ENCODE measurements at places on chromosomes 3 and 15.

DNA sequence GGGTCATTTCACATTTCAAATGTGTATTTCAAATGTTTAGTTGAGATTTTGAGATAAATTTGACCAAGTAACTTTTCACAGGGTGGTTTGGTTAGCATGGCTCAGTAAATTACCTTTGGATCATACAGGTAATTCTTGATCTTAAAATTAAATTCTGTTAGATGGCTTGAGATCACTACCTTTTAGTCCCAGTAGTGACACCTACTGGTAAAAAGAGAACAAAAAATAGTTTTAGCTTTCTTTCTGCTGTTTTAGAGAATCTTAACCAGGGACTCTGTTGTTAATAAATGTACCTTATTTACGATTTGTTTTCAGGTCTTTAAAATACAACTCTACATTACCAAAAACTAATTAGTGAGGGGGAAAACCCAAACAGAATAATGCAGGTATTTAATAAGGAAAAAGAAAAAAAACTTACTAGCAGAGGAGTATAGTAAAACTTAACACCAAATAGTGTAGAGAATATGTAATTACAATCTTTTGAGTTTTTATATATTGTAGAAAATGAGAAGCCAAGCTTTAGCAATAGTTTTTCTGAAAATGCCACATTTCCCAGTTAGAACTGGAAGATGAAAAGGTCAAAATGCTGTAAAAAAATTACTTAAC, 620.3 kb upstream of the AGTR1 start:
- DNase-seq: peak; percentile 11

- DNase-seq: no peak
Observed at GRCh38 chr15:56985856-56986255, 67.4 kb downstream of the TCF12 start.

DNA sequence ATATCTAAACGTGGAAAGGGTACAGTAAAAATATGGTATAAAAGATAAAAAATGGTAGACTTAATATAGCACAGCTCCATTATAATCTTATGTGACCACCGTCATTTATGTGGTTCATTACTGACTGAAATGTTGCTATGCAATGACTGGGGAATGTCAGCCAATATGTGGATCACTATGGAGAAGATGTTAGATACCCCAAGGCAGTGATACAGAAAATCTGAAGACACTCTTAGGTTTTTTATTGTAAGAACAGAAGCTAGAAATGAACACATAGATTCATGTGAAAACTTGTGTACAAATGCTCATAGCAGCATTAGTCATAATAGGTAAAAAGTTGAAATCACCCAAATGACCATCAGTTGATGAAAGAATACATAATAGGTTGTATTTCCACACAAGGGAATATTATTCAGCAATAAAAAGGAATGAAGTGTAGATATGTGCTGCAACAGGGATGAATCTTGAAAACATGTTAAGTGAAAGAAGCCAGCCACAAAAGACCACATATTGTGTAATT, 18.4 kb downstream of the MEF2A start:
- DNase-seq: no peak

- no peak for DNase-seq
Observed at GRCh38 chr3:177396733-177397132, 199.5 kb upstream of the TBL1XR1 start.

DNA sequence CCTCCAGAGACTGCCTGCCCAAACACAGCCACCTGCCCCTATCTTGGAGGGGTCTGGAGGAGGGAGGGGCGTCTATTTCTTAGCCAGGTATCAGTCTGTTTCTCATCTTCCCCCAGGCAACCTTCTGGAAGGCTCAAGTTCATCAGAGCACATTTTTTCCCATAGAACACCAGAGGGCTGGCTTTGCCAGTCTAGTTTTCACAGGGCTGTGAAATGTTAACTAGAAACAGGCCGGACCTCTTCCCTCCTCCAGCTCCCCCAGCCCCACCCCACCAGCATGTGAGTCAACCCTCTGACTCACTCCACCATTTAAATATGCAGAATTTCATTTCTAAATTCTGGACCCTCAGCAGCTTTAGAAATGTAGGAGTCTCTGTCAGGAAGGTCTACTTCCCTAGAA, 66.9 kb downstream of the SLCO2A1 start:
- DNase-seq: peak; percentile 87

DNA sequence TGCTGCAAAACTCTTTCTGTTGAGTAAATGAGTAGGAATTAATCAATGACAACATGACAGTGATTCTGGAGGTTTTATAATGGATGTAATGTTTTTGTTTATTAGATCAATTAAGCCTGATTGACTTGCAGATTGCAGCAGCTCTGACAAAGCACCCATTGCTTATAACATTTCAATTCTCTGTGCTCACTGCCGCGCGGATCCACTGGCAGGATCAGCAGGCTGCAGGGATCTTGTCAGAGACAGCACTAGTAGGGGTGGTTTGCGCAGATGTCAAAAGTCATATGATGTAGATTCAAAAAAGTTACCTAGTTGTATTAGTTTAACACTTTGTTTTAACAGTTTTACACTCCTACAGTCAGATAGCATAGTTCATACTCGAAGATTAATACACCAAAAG, 93.4 kb downstream of the MBNL1 start:
- DNase-seq: no peak

- DNase-seq: no peak
Observed at GRCh38 chr3:123019161-123019560, 8.4 kb downstream of the SEMA5B start.

- peak; percentile 46 for DNase-seq
Observed at GRCh38 chr15:89781891-89782618, 5.9 kb downstream of the MESP2 start.

DNA sequence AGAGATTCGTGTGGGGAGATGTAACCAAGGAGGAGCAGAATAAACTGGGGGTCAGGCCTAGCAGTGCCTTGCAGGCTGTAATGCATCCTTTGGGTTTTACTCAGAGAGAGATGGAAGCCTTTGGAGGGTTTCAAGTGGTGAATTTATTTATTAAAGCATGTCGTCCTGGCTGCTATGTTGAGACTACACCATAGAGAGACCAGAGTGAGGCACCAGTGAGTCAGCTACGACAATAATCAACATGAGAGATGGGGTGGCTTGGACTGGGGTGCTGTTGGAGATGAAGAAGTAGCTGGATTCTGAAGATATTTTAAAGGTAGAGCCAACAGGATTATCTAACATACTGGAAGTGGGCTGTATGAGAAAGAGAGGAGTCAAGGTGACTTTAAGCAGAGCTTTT, 335.3 kb upstream of the ARHGEF26 start:
- DNase-seq: no peak

DNA sequence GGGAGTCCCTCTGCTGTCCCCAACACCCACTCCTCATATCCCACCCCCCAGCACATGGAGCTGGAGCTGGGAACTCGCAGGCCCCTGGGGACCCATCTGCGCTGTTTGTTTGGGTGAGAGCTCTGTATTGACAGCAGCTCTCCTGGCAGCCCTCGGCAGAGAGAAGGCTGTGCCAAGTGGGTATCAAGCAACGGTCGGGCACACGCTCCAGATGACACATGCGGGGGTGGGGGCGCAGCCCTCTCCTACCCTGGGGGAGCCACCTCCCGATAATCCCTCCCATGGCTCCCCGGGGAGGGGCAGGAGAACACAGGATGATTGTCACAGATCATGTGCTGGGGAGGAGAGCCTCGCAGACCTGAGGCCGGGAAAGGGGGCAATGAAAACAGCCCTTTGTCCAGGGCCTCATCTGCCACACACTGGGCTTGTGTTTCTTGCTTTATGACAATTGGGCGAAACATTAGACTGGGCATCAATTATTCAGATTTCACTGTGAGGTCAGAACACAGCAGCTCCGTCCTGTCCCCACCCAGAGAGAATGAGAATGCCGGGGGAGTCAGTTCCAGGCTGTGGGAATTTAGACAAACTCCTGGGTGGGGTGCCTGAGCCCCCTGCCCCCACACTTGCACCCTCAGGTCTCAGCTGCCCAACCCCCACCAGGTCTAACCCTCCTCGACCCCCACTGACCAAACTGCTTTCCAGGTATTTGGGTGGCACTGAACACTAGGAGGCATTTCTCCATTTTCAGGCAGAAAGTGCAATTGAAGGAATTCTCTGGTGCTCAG, 46.4 kb upstream of the KLF13 start:
- no peak for DNase-seq

DNA sequence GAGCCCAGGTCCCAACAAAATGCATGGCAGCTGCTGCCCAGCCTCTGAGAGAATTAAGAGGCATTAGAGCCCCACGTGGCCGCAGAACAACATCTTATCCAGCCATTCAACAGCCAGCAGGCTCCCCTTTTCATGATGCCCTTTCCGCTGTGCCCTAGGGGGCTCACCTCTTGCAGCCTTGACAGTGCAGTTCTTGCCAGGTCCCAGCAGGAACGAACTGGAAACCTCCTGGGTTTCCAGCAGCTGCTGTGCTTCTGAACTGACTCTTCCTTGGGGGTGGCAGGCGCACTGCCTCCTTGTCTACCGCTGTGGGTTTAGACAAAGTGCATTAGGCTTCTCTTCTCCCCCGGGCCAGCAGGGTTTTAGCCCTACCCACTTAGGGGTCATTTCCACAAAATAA, 85.2 kb downstream of the FAM174B start:
- no peak for DNase-seq

GRCh38 chr3:4687167-4687566, 194.0 kb downstream of the ITPR1 start:
- DNase-seq: no peak

- DNase-seq: peak; percentile 21
Observed at GRCh38 chr15:89401631-89402517, 67.2 kb upstream of the POLG start.

DNA sequence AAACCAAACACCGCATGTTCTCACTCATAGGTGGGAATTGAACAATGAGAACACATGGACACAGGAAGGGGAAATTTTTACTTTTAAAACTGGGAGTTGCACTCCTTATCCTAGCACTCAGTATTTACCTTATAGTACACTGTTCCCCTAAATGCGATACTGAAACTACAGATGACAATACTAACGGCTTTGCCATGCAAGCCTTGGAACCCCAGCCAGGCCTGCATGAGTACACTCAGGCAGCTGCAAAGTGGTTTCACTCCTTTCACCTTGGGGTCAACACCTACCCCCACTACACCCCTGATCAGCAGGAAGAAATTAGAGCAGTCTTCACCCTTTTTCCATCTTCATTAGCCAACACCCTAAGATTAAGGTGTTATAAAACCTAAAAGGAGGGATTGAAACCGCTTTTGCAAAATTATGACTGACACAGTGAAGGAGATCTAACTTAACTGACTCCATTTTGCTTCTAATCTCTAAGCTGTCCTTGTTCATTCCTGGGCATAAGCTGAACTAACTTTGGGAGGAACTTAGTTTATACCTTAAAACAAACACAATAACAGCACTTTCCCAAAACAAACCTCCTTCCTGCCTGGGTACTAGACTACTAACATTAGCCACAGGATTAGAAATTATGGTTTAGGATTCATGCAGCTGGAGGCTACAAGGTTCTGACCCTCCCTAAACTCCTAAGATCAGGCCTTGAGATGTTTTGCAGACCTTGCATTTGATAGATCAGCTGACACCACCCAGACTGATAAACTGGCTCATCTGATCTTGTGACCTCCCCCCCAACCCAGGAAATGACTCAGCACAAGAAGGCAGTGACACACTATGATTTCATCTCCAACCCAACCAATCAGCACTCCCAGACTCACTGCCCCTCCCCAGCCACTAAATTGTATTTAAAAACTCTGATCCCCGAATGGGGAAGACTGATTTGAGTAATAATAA, 452.1 kb upstream of the PPP2R3A start:
- peak; percentile 69 for DNase-seq

GRCh38 chr3:160038862-160039562, 50.4 kb downstream of the IL12A start:
- no peak for DNase-seq

DNA sequence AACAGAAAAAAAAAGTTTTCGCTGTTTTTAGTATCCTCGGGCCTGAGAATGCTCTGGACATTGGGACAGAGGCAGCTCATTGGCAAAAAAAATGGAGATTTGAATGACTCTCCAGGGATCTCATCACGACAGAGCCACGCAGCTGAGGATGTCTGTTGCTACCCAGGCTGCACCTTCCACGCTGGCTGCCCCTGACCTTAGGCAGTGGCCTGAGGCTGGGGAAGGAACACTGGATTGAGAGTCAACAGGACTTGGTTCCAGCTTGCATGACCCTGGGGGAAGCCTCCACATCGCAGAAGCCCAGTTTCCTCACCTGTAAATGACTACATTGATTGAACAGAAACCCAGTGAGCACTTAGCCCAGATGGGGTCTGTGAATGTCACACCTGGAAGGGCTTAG, 8.7 kb upstream of the ACSBG1 start:
- DNase-seq: no peak

DNA sequence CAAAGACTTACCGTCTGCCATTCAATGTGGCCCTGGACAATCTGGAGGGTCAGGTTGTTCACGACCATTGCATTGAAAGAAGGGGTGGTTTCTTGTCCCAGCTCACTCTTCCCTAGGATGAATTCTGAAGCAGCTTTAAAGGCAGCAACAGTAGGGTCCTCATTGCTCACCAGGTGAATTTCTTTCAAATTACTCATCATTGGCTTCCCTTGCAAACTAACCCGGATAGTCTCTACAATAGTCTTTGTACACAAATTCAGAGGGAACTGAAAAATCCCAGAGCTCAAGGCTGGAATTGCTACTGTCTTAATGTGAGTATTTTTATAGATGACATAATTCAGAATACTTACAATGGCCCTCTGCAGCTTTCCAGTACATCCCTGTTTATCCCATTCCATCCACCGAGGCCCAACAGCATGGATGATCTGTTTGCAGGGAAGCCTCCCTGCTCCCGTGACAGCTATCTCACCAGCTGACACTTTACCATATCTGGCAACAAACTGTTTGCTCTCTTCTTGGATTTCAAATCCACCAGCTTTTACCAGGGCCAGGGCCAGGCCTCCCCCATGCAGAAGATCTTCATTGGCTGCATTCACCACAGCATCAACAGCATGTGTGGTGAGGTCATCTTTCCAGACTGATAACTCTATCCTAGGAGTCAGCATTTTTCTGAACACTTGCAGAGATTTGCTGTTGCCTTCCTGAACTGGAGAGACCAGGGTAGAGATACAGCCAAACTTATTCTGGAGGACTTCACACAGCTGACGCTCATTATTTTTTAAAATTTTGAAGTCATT, 8.6 kb downstream of the PARP9 start:
- peak; percentile 27 for DNase-seq

DNA sequence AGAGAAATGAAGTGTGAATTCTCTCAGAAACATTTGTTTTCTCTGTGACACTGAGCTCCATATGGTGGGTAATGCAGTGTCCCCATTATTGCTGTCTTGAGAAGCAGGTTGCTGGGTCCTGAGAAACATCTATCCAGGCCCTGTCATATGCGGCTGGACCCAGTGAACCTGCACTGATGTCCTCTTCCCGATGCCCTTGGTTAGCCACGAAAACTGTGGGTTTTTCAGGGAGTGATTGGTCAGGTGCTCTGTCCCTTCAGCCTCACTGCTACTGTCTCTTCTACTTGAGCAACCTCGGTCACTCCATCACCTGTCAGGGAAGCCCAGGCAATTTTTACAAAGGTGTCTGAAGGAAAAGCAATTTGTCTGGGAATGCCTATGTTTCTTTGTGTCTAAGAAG, 77.0 kb downstream of the SLC7A14 start:
- DNase-seq: no peak

GRCh38 chr3:160948273-160948672, 156.9 kb downstream of the B3GALNT1 start:
- DNase-seq: no peak

GRCh38 chr3:183594636-183595035, 39.1 kb upstream of the KLHL6 start:
- no peak for DNase-seq

All from fibroblast of skin of abdomen (primary cell).